ENCODE measurements at places on chromosomes 2 and 18. TPM values are rescaled to one million over a fixed set of nuclear protein-coding genes. Genes with fewer than 3 reads are reported as not detected.

The GPR35 gene
- total RNA-seq, result 4.2 TPM

GRCh38 chr18:58592223-58593214 is 36.4 kb downstream of the ALPK2 start:
- no peak overlapping the region for H3K4me3 ChIP-seq
- H3K27ac ChIP-seq, result no peak overlapping the region
- no peaks in the 10 kb centered on the region for H3K36me3 ChIP-seq
- no peaks in the 10 kb centered on the region for H3K27me3 ChIP-seq

- H3K4me3 ChIP-seq, result no peak overlapping the region
- DNase-seq, result no peak
- no peak overlapping the region for H3K27ac ChIP-seq
- no peaks in the 10 kb centered on the region for H3K4me1 ChIP-seq
- H3K27me3 ChIP-seq, result no peaks in the 10 kb centered on the region
These were observed 17.3 kb downstream of the PFN4 start for GRCh38 chr2:24105816-24106215.

The LOXHD1 gene
- total RNA-seq, result not detected

- H3K4me3 ChIP-seq, result no peak overlapping the region
- no peaks in the 10 kb centered on the region for H3K36me3 ChIP-seq
- H3K4me1 ChIP-seq, result peaks cover 4% of the 10 kb centered on the region
- H3K27me3 ChIP-seq, result no peaks in the 10 kb centered on the region
These were observed 43.2 kb downstream of the C2orf76 start for GRCh38 chr2:119323459-119323858.

GRCh38 chr2:105795575-105795934 is 50.8 kb downstream of the NCK2 start:
- no peak overlapping the region for H3K4me3 ChIP-seq
- no peak overlapping the region for H3K27ac ChIP-seq
- peaks cover 5% of the 10 kb centered on the region for H3K4me1 ChIP-seq
- no peaks in the 10 kb centered on the region for H3K36me3 ChIP-seq
- no peaks in the 10 kb centered on the region for H3K27me3 ChIP-seq
- no peak for DNase-seq

The SLC23A3 gene
- total RNA-seq, result 4.8 TPM

GRCh38 chr18:46899274-46899948 is 17.9 kb downstream of the PIAS2 start:
- H3K4me1 ChIP-seq, result no peaks in the 10 kb centered on the region
- no peaks in the 10 kb centered on the region for H3K36me3 ChIP-seq
- no peak overlapping the region for H3K4me3 ChIP-seq
- DNase-seq, result no peak
